NCI-H2171 (cell line): ENCODE measurements at places on chromosomes 2 and 18.
A peak's percentile ranks its signal among the peaks of the same experiment; 100 is the strongest.

DNA sequence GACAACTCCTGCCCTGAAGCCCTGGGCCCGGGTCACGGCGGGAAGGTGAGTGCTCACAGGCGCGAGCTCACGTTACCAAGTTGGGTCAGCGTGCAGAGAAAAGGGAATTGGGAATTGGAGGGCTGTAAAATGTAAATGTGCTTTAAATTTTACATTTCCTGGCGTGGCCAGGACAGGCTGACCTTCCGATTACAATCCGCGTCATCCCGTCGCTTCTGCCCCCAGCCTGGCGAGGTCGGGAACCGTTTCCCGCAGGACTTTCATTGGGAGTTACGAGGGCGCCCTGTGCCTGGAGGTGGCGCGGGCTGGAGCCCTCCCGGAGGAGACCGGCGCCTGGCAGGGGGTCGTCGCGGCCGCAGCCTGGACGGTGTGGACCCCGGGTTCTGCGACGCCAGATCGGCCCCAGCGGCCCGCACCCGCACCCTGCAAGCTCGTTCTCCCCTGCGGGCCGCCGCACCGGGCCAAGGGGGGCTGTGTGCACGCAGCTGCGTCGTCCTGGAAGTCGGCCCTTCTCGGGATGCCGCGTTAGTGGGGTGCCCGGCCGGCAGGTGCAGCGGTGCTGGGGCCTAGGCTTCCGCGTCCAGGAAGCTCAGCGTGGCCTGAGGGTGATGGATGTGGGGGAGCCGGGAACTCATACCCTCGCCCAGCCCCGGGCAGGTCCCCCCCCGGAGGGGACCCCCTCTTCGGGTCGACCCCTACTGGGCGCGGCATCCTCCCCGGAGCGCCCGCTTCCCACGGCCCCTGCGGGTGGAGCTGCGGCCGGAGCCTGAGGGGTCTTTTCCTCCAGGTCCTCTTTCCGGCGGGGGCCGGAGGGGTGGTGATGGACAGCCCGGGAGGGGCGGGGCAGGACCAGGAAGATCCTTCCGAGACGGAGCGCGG lies 63.9 kb downstream of the LRRFIP1 start:
- DNase-seq = no peak

- no peak for DNase-seq
Measured at GRCh38 chr2:207792244-207792785, 22.6 kb upstream of the FZD5 start.

DNA sequence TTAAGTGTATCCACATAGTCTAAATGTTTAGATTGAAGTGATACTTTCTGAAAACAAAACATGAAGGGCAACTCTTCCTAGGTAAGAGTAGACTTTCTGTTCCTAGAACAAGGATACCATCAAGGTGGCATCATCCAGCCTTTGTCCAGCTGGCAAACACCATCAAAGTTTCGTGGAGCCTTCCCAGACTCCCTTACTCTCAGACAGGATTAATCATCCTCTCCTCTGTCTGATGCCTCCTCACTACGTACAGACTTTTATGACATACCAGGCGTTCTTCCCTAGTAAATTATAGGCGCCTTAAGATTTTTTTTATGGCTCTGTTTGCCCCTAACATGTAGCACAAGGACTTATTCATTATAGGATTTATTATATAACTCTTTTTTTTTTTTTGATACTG lies 29.4 kb upstream of the ASNSD1 start:
- DNase-seq = no peak

DNA sequence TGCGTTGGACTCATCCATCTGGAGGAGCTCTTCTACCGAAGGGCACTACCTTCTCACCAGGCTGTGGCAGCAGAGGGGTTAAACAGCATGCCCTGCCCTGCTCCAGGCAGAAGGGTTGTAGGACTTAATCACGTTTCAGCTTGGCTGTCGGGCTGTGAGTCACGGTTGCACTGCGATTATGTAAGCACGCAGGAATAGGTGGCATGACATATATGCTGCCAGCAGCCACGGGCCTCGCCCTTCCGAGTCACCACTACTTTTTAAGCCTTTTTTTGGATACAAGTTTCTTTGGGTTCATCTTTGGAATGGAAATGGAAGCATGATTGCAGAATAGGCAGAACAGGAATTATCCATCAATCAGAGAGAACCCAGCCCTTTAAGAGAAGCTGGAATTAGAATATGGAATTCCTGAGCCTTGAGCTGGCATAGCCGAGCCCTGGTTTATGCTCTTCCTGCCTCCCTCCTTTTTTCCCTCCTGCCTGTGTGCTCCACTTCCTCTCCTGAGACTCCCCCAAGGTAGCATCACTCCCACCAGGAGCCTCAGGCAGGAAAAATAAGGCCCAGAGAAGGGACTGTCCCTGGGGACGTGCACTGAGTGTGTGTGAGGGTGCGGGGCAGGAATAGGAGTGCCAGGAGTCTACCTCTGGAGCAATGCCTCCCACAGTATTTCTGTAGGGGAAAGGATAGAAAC lies 86.8 kb downstream of the SEMA4F start:
- DNase-seq = no peak

DNA sequence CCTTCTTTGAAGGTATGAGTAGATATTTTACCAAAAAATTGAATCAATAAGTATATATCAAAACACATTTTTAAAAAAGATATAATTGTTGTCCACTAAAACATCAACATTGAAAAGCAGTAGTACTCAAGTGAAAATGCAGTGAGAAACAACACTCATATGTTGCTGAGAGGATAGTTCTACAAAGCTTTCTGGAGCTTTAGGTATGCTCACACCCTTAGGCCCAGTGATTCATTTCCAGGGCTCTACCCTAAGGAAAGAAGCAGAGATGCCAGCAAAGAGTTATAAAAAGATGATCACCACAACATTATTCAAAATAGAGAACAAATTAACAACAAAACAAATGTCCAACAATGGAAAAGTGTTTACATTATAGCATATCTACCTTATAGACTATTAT lies 197.3 kb upstream of the CCDC150 start:
- no peak for DNase-seq

DNA sequence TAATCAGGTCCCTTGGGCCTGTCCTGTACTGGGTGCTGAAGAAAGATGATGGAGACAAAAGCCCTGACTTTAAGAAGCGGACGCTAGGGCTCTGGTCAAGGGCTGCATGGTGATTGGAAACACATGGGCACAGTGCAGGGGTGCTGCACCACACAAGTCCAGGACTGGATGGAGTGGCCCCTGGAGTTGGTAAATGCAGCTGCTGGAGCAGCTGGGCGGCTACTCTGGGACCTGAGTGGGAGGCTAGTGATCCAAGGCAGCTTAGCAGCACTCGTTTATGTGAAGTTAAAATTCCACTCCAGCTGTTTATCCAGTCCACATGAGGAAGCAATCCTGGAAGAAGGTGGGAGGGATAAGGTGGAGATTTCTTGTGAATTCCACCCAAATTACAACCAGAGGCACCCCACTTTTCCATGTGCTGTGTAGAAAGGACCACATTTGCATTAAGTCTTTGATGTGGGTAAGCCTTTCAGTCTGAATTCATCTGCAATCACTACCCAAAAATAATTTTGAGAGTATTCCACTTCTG lies 24.9 kb downstream of the MERTK start:
- no peak for DNase-seq

GRCh38 chr2:225040856-225041206 lies 1.4 kb downstream of the DOCK10 start:
- no peak for DNase-seq

DNA sequence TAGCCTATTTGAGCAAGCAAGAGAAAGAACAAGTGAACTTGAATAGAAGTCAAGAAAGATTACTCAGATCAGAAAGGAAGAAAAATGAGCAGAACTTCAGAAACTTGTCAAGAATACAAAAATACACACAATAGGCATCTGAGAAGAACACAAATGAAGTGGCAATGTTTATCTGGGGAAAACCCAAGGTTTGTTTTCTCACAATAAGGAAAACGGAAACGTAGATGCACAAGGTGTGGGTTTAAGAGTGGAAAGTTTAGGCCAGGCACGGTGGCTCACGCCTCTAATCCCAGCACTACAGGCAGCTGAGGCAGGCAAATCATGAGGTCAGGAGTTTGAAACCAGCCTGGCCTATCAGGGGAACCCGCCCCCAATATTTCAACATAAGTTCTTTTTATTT lies 159.5 kb upstream of the GYPC start:
- no peak for DNase-seq

GRCh38 chr2:70494293-70494886 lies 59.2 kb downstream of the TGFA start:
- DNase-seq = no peak

DNA sequence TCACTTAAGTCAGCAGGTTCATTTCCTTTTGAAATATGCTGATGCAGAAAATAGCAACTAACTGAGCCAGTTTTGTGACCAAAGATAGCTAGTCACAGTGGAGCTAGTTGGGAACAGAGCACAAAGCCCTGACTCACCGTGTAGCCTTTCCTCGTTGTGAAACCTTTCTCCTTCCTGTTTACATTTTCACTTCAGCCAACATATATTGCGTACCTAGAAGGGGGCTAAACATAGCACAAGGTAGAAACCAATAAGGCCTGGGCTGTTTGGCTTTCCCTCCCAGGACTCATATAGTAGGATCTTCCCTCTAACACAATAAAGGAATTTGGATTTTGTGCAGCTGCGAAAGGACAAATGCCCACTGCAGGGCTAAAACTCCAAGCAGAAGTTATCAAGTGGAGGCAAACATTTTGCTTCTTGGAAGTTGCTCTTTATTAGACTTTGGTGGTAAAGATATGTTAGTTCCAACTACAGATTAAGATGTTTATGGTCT lies 24.5 kb upstream of the LPIN2 start:
- no peak for DNase-seq

- DNase-seq = no peak
Measured at GRCh38 chr2:40666398-40666797, 214.5 kb upstream of the SLC8A1 start.

DNA sequence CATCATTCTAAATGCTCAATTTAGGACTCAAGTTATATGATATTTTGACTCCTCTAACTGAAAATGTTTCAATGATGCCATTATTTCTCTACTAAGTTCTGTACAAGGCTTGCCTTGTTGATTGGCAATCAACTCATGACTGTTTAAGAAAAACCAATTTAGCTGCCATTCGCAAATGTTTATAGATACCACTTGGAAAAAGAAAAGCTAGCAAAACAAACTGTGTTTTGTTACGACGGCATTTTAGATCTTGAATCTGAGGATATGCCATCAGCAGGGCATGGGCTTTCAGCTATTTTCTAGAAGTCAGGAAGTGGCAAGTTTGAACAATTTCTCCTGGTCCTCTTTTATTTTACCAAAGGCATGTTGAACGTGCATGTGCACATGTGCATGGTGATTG lies 65.3 kb downstream of the MREG start:
- no peak for DNase-seq

- no peak for DNase-seq
Measured at GRCh38 chr2:241226723-241227572, 38.5 kb downstream of the ANO7 start.

GRCh38 chr2:196128749-196129148 lies 42.6 kb downstream of the STK17B start:
- no peak for DNase-seq

DNA sequence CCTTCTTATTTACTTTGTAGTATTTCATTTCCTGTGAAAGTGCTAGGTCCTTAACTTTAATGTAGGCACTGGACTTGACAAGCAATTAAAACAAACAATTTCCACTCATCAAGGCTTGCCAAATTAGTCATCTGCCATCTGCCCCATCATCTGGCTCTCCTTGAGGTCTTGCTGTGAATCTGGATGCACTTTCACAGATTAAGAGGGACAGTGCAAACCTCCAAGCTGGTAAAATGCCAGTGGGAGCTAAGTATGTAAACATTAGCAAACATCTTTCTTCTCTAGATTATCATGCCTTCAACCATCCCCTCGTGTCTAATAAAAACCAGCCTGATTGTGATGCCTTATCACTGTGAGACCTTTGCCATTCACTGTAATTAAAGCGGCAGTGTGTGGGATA lies 402.9 kb downstream of the ERBB4 start:
- peak; percentile 86 for DNase-seq

- DNase-seq = no peak
Measured at GRCh38 chr2:230305416-230306275, 21.3 kb upstream of the SP140L start.

- DNase-seq = peak; percentile 18
Measured at GRCh38 chr2:142857256-142858164, 20.0 kb upstream of the KYNU start.

- no peak for DNase-seq
Measured at GRCh38 chr2:191369034-191369433, 123.8 kb downstream of the MYO1B start.

- no peak for DNase-seq
Measured at GRCh38 chr2:176317623-176318065, 48.4 kb downstream of the MTX2 start.

DNA sequence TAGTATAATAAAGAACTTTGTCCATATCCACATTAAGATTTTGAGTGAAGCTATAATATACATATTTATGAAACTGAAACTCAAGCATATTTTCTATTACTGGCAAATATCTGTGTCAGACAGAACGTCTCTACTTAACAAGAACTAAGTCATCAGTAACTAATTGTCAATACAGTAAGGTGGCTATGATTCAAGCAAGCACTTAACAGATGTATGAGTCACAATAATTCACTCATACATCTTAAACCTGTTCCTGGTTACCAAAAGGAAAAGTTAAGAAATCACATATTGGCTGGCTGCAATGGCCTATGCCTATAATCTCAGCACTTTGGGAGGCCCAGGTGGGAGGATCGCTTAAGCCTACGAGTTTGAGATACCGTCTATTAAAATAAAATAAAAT lies 96.0 kb downstream of the SOS1 start:
- DNase-seq = no peak

DNA sequence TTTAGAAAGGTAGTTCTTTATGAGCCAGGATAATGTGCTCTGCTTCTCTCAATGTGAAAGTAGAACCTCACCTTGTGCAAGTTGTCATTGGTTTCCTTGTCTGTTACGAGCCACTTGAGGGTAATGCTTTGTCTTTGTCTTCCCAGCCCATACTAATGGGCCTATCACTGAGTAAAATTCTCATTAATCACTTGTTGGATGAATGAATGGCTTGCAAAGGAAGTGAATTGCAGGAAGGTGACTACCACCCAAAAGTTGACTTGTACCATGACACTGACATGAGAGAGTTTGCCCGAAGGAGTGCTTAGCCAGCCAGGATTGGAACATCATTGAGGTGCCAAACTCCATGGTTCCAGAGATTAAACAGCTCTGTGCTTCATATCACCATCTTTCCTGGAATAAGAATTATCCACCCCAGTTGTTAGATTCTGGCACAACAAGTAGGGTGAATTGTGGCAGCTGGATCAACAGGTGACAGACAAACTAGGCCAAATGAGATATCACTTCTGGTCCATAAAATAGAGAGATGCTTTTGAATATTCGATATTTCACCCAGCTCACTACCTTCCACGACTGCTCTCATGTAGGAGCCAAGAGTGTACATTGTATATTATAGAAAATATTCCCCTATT lies 20.5 kb upstream of the CD28 start:
- DNase-seq = no peak

- no peak for DNase-seq
Measured at GRCh38 chr2:204250692-204251091, 294.6 kb upstream of the PARD3B start.

GRCh38 chr2:42841344-42841743 lies 49.0 kb upstream of the HAAO start:
- DNase-seq = no peak

DNA sequence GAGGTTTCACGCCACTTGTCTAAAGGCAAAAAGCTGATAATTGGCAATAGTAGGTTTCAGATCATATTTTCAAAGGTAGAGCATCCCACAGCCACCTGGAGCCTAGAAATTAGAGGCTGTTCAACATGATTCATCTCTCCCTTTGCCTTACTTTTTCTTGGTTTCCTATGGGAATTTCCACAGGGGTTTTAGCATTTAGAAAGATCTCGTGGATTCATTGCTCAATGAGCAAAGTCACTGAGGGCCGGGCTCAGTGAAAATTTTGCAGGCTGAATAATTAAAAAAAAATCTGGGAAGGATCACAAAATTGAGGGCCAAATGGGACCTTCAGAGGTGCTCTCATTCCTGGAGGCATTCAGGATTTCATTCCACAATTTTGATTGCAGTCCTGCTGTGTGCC lies 137.1 kb downstream of the VAPA start:
- DNase-seq = no peak
